Stimulated activated CD8-positive, alpha-beta memory T cell treated with anti-CD3 and anti-CD28 coated beads, Interleukin-2, amount 100 ng/mL, for 1 hour (primary cell): ENCODE measurements at places on chromosomes 6 and 20.

DNA sequence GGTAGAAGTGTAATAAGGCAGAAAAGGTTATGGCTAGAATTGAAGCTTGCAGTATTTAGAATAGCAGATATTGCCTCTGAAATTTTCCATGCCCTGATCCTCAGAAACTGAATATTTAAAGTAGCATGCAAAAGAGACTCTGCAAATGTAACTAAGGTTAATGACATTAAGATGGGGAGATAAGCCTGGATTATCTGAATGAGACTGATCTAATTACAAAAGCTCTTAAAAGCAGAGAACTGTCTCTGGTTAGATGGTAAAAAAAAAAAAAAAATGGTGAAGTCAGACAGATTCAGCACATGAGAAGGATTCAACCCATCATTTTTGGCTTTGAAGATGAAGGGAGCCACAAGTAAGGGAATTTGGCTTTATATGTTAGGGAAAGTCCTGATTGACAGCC, 503.7 kb upstream of the IRAK1BP1 start:
- no peak for DNase-seq

- no peak for DNase-seq
Observed at GRCh38 chr6:95431637-95432228, 145.6 kb upstream of the MANEA start.

DNA sequence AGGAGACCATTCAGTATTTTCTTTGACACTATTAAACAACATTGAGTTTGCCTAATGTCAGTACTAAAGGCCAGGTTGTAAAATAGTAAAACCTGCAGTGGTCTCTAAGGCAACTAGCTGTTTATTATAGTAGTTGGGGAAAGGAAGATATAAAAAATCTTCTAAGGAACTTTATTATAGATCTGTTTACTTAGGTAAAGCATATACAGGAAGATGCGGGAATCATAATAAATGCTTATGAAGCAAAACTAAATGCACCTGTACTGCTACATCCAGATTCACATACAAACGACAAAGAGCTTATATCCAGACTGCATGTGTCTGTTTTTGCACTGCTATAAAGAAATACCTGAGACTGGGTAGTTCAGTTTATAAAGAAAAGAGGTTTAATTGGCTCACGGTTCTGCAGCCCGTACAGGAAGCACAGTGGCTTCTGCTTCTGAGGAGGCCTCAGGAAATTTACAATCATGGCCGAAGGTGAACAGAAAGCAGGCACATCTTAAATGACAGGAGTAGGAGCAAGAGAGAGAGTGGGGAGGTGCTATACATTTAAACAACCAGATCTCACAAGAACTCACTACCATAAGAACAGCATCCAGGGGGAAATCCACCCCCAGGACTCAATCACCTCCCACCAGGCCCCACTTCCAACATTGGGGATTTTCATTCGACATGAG, 8.7 kb upstream of the TRIM39 start:
- DNase-seq = no peak

DNA sequence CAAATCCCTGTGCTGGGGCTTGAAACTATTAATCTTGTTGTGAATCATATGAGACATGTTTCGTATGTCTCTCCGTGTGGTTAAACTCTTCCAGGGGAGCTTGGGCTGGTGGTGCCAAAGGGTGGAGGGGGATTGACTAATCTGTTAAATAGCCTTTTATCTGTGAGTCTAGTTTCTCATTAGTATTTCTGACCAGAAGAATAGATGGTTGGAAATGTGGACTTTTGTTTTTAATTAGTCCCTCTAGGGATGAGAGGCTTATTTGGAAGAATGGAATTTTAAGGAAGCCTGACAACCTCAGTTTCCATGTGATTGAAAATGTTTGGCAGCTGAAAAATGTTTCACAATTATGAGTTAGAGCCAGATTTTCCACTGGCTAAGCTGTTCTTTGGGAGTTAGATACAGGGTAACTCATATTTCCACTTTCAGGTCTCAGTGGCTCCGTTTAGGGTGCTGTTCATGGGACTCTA, 117.3 kb downstream of the BCKDHB start:
- DNase-seq = no peak

DNA sequence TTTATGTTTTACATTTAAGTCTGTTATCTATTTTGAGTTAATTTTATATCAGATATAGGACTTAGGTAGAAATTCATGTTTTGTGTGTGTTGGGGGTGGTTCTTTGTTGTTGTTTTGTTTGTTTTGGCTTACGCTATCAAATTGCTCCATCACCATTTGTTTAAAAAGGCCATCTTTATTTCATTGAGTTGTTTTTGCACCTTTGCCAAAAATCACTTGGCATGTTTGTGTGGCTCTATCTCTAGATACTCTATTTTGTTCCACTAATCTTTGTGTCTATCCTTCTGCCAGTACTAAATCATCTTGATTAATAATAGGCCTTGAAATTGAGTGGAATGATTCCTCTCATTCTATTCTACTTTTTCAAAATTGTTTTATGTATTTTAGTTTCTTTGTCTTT, 7.4 kb downstream of the CYP39A1 start:
- DNase-seq = no peak

- DNase-seq = no peak
Observed at GRCh38 chr6:166946125-166946524, 10.2 kb downstream of the RNASET2 start.

DNA sequence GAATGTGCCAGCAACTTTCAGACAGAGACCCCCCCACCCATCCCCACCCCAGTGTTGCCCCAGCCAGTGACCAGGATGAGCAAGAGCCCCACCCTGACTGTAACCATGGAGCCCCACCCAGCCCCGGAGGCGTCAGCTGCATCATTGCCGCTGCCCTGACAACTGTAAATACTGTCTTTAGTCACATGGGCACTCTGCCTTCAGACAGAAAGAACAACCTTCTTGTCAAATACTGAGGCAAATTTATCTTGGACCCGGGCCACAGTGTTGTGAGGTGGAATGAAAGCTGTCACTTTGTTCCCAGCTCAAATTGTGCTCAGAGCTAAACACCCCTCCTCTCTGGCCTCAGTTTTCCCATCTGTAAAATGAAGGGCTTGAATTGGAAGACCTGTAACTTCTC, 23.7 kb downstream of the MOCS3 start:
- no peak for DNase-seq

GRCh38 chr6:34061348-34061747, 84.5 kb downstream of the GRM4 start:
- DNase-seq = no peak

GRCh38 chr6:123009059-123009458, 13.0 kb downstream of the CLVS2 start:
- no peak for DNase-seq

DNA sequence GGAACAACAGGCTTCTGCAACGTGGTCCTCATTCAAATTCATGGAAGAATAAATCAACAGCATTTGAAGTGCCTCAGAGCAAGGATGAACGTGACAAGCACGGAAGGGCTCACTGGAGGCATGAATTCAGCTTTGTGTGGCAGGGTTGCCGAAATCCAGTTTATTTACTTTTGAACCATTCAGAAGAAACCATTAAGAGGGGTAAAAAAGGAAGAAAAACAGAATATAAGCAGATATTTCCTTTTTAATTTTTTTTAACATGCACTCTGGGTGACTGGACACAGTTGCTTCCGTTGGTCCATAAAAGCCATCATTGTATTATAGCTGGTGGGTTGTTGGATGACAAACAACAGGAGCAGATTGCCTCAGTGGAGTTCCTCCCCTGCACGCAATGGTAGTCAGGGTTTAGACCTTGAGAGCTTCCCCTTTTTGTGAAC, 17.3 kb upstream of the SNRPB2 start:
- DNase-seq = no peak

DNA sequence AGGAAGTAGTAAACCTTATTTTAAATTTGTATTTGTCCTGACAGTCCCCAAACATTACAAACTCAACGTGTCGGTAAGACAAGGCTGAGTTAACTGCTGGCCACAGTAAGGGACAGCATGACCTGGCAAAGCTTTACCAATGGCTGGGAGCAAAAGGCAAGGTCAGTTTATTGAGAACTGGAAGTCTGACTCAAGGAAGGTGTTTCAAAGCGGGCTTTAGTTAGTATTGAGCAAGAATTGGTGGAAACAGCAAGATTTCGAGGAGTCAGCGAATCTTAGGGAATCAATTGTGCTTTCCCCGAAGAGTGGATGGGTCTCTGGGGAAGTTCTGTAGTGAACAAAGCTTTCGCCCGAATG, 885 bp upstream of the GZF1 start:
- DNase-seq = no peak

GRCh38 chr6:65558071-65558470, 149.0 kb downstream of the EYS start:
- DNase-seq = no peak

DNA sequence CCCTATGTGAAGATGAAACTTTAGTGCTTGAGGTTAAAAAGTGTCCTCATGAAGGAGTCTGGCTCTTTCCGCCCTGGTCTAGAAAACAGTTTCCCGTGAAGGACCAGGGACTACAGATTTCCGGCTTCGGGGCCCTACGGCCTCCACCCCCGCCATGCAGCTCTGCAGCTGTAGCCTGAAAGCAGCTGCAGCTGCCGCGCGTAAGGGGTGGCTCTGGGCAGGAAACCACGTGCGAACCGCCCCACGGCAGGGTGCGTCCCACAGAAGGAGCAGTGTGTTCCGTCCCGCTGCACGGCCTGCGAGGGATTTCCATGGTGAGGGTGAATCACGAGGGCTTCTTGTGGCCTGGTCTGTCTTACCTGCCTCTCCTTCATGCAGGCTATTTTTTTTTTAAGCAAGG, 117.0 kb downstream of the ERMARD start:
- peak; percentile 22 for DNase-seq

DNA sequence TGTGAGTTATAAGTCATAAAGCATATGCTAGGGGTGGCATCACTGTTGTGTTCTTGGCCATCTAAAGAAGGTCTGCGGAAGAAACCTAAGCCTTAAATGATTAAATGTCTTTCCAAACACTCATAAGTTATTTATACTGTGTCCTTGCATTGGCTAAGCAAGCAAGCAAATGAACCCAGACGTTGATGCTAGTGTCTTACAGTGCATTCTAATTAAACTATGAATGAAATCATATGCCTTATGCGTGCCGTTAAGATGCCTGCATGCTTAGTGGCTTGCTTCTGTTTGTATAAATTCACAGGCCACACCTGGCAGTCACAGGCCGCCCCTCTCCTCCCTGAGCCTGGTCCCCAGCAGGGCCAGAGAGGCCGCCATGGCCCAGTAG, 49.9 kb downstream of the RIN2 start:
- no peak for DNase-seq

DNA sequence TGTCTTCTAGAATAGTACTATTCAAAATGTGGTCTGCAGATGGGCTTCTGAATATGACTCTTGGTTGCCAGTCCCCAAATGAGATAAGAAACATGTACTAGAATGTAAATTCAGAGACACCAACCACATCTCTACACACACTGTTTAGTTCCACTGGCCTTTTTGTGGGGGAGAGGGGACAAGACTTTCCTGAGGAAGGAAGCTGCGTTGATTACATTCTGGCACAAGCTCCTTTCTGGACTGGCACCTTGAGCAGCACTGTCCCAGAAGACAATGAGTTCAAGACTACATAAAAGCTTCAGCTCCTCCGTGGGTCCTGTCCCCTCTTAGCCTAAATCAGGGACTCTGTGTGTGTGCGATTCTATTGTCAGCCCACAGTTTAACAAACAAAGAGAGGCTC, 6.9 kb upstream of the IYD start:
- DNase-seq = no peak

GRCh38 chr6:139722530-139722929, 348.1 kb upstream of the CITED2 start:
- DNase-seq = no peak

DNA sequence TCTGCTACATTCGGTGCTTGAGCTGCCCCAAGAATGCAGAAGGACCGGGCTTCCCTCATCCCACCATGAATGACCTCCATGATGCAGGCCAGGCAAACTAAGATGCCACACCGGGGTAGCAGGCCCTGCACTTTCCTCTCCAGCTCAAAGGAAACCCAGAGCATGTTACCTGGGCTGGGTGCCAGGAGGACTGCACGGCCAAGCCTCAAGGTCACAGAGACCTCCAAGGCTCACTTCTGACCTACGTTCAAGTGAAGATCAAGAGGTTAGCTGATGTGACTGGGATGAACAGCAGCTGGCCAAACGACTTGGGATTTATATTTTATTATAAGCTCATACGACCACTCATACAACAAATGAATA, 501.8 kb downstream of the CD83 start:
- no peak for DNase-seq

DNA sequence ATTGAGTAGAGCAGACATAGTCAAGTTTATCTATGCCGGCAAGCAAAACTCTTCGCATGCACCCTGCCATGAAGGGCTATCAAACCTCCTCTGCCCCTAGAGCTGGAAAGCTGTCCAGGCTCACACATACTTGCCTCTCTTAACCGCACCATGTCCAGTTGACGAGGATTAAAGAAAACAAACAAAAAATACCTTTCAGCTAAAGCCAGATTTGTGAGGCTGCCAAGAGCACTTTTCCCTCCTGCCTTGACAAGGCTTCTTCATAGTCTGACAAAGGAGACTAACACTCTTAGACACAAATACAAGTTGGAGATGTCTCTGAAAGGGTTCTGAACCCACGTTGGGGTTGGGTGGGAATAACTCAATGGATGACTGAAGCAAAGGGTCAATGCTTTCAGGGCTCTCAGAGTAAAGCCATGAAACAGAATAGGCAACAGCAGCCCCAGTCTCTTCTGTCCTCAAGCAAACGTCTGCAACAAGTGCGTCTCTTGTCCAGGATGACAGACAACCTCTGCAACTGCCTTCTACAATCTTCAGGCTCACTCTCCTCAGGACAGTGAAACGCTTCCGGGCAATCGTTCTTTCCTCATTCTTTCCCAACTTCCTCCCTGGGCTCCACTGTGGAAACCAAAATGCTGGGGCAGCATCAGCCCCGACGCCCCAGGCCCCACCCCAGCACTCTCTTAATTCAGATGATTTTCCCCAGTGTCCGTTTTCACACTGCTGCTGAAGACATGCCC, 57.8 kb downstream of the AGPAT4 start:
- DNase-seq = no peak

- DNase-seq = no peak
Observed at GRCh38 chr6:20447157-20447556, 45.5 kb downstream of the E2F3 start.

- no peak for DNase-seq
Observed at GRCh38 chr6:103874575-103874974, 985.1 kb downstream of the HACE1 start.

DNA sequence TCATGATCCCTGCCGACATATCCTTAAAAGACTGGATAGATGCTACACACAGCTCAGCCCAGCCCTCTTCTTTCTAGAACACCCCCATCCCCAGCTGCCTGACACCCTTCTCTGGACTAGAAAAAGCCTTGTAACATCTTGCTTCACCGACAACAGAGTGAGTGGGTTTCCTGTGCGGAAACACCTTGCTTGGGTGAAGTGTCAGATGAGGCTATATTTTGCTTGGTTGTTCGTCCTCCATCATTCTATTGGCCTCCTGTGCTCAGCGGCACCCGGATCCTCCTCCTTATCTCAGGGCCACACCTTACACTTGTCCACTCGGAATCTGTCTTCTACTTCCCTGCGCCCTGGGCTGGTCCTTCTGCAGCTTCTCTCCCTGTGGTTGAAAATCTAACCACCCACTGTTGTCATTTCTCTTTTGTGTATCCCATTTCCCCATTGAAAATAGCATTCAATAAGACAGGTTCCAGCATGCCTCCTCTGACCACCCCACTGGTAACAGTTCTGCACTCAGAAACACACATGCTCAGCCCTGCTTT, 101.3 kb upstream of the MLN start:
- DNase-seq = peak; percentile 24

- no peak for DNase-seq
Observed at GRCh38 chr20:32648761-32649650, 24.7 kb downstream of the C20orf203 start.
